NAMALWA (cell line): ENCODE measurements at places on chromosomes 4 and X.

- no peak for DNase-seq
These were observed 253.5 kb downstream of the PCDH10 start for GRCh38 chr4:133402616-133403015.

DNA sequence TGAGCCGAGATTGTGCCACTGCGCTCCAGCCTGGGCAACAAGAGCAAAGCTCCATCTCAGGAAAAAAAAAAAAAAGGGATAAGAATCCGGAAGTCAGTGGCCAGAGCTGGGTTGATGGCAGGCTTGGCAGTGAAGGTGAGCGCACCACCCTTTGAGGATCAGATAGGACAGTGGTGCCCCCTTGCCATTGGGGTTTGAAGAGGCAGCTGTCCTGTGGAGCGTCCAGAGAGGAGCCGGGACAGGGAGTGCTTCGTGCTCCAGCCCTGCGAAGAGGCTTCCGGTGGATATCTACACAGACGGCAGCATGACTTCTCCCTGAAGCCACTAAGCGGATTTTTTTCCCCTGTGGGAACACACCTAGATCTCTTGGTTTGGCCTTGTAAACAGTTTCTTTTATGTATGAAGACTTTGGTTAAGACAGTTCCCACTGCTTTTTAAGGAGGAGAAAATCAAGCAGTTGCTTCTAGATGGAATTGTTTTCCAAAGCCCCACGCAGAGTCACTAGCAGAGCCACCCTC is 6.5 kb downstream of the TBC1D14 start:
- no peak for DNase-seq

DNA sequence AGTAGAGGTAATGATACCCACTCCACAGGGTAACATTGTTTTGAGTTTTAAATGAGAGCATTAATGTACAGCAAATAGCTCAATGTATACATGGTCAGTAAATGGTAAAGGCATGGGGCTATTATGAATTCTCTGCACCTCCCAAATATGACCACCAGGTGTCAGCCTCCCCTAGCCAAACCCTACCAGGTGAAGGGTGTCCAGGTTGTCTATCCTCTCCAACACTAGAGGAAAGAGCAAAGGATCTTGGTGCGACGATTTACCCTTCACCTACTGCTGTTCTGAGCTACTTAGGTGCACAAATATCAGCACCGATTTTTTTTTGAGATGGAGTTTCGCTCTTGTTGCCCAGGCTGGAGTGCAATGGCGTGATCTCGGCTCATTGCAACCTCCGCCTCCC is 26.5 kb upstream of the XIAP start:
- peak; percentile 75 for DNase-seq

DNA sequence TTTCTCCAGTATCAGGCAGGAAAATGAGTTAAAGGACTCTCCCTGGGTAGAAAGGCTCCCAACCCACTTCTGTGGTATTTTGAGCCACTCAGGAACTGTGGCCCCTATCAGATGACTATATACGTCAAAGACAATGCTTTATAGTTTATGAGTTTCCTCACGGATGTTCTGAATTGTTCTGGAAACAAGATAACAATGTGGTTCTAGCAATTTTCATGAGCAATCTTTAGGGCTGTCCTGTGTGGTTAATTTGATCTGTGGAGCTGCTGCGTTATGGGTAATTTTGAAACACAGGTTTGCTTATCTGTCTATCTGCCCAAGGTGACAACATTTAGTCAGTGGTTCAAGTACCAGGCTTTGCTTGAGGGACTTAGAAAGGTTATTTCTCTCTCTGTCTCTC is 46.7 kb upstream of the IL2 start:
- no peak for DNase-seq

DNA sequence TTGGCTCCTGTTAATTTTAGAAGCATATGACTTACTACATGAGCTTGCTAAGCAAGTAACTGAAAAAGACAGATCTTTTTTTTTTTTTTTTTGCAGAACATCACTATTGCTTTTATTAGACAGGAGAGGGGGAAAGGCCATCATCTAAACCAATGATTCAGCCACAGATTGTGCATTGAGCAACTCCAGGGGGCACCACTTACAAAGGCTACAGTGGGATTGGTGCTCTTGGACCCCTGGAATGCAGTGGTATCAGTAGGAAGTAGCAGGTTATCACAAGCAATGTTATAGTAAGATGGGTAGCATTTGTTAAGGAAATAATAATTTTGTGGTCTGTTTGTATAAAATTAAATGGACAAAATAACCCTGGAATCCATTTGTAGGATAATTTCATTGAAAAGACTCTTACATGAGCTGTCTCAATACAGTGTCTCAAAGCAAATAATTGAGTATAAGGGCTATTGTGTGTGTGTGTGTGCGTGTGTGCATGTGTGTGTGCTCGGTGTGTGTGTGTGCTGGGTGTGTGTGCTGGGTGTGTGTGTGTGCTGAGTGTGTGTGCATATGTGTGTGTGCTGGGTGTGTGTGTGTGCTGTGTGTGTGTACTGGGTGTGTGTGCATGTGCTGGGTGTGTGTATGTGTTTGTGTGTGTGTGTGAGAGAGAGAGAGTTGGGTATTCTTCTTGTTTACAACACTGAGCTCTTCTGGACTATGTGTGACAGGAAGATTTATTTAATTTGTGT is 296.3 kb downstream of the PCDH7 start:
- DNase-seq: no peak

DNA sequence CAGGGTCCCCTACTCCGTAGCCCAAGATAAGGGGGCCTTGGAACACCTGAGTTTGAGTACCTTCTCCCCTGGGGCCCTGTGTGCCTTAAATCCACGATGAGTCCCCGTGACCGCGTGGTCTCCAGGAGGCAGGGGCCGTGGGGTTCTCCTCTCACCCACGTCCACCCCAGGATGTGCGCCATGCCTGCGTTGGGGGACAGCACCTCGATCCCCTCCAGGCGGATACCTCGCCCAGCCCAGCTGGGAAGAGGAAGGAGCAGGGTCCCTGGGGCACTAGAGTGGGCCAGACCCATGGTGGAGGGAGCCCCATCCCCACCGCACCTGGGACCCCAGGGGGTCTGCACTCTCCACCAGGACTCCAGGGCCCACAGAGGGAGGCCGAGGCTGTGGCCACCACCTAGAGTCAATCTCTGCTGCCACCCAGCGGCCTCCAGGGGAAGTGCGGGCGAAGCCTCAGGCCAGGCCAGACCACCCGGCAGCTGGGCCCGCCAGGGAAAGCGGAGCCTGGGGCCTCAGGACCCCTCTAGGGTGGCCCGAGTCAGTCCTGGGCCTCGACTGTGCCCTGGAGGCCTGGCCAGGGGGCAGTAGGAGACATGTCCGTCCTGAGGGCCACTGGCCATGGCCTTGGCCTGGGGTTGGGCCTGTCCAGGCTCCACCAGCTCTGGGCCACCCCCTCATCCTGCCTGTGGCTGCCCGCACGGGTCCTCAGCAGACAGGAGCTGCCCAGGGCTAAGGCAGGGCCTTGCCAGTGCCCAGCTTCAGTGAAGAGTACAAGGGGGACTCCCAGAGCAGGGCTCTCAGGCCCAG is 55.0 kb downstream of the FAM53A start:
- DNase-seq: peak; percentile 70

GRCh38 chrX:70029863-70030262 is 19.9 kb downstream of the AWAT2 start:
- DNase-seq: no peak

DNA sequence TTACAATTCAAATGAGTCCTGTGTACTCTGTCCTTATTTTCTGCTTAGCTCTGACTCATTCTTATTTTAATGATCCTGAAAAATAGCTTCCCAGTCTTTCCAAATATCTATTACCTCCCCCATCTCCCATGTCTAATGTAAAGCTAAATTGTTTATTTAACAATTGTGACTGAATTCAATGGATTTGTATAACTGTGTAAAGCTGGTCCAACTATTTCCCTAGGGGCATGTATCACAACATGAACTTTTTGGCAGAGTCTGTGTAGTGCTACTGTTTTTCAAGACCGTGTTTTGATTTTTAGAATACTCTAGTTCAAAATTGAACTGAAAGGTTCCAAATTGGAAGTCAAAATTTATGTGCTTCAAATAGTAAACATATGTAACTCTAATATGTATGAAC is 67.8 kb downstream of the SPCS3 start:
- no peak for DNase-seq

DNA sequence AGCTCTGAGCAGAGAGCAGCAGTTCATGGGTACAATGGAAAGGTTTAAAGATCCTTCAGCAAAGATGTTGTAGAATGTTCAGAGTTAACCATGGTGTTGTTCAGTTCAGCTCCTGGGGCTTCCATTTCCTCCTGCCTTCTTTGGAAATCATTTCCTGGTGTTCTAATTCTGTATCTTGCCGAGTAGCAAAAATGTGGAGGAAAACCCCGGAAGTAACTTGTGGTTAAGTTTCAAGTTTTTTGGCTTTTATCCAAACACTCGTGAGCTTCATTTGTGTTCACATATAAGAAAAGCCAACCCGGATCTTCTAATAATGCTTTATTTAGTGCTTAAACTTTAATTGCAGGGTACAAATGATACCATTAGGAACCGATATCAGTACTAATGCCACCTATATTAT is 33.6 kb upstream of the ARX start:
- peak; percentile 10 for DNase-seq

DNA sequence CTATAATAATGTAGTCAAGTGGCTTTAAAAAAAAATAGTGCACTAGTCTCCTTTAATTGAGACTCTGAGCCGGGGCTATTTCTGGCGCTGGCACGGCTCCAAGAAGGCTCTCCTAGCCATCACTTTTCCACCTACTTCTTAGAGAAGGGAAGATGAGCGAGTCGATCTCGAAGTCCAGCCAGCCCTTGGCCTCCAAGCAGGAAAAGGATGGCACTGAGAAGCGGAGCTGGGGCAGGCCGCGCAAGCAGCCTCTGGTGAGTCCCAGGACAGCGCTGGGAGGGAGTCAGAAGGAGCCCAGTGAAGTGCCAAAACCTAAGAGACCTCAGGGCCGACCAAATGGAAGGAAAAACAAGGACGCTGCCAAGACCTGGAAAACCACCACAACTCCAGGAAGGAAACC is 531.9 kb downstream of the MAGEB5 start:
- DNase-seq: no peak

GRCh38 chrX:110226931-110227330 is 91.0 kb downstream of the AMMECR1 start:
- DNase-seq: no peak

GRCh38 chr4:122341886-122342285 is 36.9 kb upstream of the ADAD1 start:
- no peak for DNase-seq

GRCh38 chr4:45241976-45242375 is 515.6 kb upstream of the GNPDA2 start:
- DNase-seq: no peak

DNA sequence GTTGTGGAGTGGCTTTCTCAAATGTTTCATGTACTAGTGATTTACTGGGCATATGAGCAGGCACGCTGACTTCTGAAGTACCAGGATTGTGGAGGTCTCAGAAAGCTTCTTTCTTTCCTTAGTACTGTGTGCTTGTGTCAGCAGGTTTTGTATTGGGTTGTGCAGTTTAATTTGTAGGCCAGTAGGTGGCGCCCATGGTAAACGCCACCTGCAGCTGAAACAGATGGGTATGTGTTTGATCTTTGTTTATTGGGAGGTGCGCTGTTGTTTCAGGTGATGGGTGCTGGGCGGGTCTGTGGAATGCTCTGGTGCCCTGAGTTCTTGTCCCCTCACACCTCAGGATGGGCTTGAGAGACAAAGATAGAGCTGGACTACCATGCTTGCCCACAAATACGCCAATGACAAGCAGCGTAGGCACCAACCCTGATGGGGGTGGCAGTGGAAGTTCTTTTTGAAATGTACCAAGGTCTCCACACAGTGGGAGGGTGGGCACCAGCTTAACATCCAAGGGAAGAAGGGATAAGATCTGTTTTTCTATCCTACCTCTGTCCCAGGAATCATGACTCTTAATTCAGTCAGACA is 141.5 kb downstream of the RPS6KA6 start:
- peak; percentile 49 for DNase-seq

DNA sequence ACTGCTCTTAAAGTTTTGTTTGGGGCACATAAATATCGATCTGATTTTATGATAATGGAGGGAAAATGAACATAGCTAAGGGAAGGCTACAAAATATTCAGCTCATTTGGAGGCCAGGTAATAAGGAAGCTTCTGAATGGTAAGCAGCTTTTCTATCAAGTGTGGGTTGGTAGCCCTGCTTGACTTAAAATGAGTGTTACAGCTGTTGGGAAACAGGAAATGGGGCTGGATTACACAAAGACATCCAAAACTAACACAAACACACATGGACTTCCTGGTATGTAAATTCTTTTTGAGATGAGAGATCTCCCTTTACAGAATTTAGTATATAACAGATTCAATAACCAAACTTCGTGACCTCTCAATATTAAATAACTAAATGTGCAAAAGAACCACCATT is 58.0 kb downstream of the FGF16 start:
- DNase-seq: no peak

GRCh38 chr4:122045533-122045932 is 93.7 kb upstream of the TRPC3 start:
- peak; percentile 47 for DNase-seq

DNA sequence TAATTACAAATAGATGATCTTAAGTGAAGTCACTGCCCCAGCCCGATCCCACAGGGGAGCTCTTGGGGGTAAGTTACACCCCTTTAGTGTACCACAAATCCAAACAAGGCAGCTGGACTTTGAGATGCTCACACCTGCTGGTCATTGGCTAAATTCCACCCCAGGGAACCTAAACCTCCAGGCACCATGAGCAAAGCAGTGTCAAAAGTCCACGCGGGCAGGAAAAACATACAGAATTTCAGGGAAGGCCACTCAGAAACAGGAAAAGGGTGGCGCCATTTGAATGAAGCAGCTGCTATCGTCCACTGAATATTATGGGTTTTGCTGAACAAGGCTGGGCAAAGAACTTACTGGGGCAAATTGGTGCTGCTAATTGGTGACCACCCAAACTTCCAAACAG is 30.9 kb downstream of the SUPT20HL1 start:
- no peak for DNase-seq

- DNase-seq: peak; percentile 35
These were observed 112.0 kb upstream of the TBL1X start for GRCh38 chrX:9352694-9353411.

DNA sequence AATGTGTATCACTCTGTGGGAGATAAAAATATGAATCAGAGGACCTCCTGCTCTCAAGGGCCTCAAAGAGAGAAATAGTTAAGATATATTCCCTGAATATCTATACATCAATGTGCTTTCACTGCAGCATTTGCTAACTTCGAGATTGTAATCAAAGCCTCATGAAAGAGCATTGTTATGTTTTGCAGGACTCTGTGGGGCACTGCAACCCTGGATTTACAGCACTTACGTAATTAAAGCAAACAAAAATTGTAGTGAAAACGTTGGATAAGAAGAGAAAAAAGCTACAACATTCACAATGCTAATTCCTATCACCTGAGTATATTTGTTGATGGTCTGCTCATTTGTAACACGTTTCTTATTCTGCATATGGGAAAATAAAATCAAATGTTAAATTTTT is 48.0 kb downstream of the ETNPPL start:
- DNase-seq: no peak
